CD8-positive, alpha-beta memory T cell (primary cell): ENCODE measurements at places on chromosomes 13 and 19. TPM values are rescaled to one million over a fixed set of nuclear protein-coding genes. Genes with fewer than 3 reads are reported as not detected.

Gene SULT2B1
- total RNA-seq, result not detected

GRCh38 chr13:59710416-59710815 lies 453.3 kb downstream of the DIAPH3 start:
- H3K4me3 ChIP-seq, result no peak overlapping the region
- DNase-seq, result no peak
- H3K27ac ChIP-seq, result no peak overlapping the region
- H3K27me3 ChIP-seq, result no peaks in the 10 kb centered on the region

DNA sequence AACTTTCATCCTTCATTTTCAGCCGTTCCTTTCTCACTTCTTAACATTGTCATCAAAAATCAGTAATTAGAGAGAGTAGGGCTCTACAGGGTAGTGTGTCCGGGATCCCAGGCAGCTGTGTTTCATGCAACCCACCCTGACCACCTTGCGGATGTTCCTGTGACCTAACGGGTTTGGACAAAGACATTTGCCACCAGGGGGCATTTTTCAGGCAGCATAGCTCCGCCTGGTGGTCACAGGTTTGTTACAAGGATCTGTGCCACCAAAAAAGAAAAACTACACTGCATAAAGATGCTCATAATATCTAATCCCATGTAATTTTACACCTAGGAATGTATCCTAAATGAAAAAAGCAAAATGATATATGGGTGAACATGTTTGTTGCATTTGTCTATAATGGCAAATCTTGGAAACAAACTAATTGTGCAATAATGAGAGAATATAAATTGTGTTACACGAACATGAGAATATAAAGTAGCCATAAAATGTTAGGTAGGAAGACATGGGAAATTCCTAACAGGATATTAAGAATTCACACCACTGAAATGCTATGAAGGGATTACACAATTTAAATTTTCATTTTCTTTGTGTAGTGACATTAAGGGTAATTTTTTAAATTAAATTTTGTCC lies 123.0 kb downstream of the SLC7A1 start:
- DNase-seq, result peak; percentile 6
- no peaks in the 10 kb centered on the region for H3K4me1 ChIP-seq
- H3K27ac ChIP-seq, result no peak overlapping the region
- H3K36me3 ChIP-seq, result no peaks in the 10 kb centered on the region
- no peak overlapping the region for H3K4me3 ChIP-seq

DNA sequence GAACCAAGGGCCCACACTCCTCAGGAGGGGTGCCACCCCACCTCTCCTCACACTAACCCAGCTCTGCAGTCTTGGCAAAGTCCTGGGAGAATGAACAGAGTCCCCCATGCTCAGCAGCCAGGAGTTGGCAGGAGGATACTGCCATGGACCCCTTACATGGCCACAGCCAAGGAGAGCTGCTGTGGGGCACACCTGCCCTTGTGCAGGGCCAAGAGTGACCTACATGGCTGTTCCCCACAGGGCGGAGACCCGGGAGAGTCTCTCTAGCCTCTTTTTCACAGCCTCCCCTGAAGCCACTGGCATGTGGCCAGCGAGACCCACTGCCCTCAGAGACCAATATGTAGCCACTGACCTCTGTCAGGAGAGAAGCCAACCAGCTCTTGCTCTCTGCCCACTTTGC lies 45.9 kb upstream of the VSTM2B start:
- H3K27me3 ChIP-seq, result no peaks in the 10 kb centered on the region
- no peak for DNase-seq
- H3K27ac ChIP-seq, result no peak overlapping the region
- no peak overlapping the region for H3K4me3 ChIP-seq
- no peaks in the 10 kb centered on the region for H3K36me3 ChIP-seq

- no peak overlapping the region for H3K27ac ChIP-seq
- H3K27me3 ChIP-seq, result no peaks in the 10 kb centered on the region
- DNase-seq, result no peak
- no peak overlapping the region for H3K4me3 ChIP-seq
- H3K36me3 ChIP-seq, result peaks cover 13% of the 10 kb centered on the region
- H3K4me1 ChIP-seq, result no peaks in the 10 kb centered on the region
These were observed 19.6 kb upstream of the B3GNT3 start for GRCh38 chr19:17775245-17775927.
